Osteoblast (primary cell): ENCODE measurements at places on chromosomes 13 and 19. TPM values are rescaled to one million over a fixed set of nuclear protein-coding genes. Genes with fewer than 3 reads are reported as not detected.

GRCh38 chr13:20721454-20722357 lies 18.2 kb downstream of the IL17D start:
- peak; percentile 94 for DNase-seq
- no peaks in the 10 kb centered on the region for H3K27me3 ChIP-seq
- H3K4me3 ChIP-seq, result peak overlapping the region; percentile 61

GRCh38 chr19:51737924-51738323 lies 13.8 kb downstream of the FPR1 start:
- peak overlapping the region; percentile 85 for H3K27ac ChIP-seq
- H3K27me3 ChIP-seq, result no peaks in the 10 kb centered on the region
- DNase-seq, result no peak
- H3K4me3 ChIP-seq, result no peak overlapping the region
- peaks cover 47% of the 10 kb centered on the region for H3K4me1 ChIP-seq

DNA sequence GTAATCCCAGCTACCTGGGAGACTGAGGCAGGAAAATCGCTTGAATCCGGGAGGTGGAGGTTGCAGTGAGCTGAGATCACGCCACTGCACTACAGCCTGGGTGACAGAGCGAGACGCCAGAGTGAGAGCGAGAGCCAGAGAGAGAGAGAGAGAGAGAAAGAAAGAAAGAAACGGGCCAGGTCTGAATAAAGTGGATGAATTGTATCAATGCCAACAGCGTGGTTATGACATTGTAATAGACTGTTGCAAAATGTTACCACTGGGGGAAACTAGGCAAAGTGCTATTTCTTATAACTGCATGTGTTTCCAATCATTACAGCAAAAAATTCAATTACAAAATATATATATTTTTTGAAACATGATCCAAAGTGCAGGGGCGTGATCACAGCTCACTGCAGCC lies 11.8 kb upstream of the BTBD2 start:
- DNase-seq, result peak; percentile 81
- no peaks in the 10 kb centered on the region for H3K27me3 ChIP-seq
- no peaks in the 10 kb centered on the region for H3K36me3 ChIP-seq
- H3K27ac ChIP-seq, result no peak overlapping the region
- peaks cover 22% of the 10 kb centered on the region for H3K4me1 ChIP-seq

GRCh38 chr19:54875506-54875905 lies 1.5 kb downstream of the FCAR start:
- peak; percentile 2 for DNase-seq
- H3K4me1 ChIP-seq, result no peaks in the 10 kb centered on the region
- H3K27ac ChIP-seq, result no peak overlapping the region
- no peak overlapping the region for H3K4me3 ChIP-seq
- no peaks in the 10 kb centered on the region for H3K27me3 ChIP-seq
- H3K36me3 ChIP-seq, result no peaks in the 10 kb centered on the region

DNA sequence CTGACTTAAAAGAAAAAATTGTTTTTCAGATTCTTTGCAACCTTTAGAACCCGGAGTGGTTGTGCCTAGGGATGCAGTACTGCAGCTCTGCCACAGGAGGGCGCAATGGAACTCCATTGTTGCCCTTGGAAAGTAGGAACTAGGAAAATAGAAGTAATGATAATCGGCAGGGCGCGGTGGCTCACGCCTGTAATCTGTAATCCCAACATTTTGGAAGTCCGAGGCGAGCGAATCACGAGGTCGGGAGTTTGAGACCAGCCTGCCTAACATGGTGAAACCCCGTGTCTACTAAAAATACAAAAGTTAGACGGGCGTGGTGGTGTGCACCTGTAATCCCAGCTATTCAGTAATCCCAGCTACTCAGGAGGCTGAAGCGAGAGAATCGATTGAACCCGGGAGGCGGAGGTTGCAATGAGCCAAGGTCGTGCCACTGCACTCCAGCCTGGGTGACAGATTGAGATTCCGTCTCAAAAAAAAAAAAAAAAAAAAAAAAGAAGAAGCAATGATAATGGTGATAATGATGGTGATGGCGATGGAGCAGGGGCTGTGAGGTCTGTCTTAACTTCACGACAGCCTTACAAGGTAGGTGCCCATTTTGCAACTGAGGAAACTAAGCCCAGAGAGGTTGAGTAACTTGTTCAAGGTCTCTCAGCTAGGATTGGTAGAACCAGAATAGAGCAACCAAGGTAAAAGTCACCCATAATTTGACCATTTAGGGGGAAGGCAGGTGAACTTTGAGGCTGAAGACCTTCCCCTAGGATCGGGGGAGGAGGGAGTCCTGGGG lies 5.5 kb upstream of the ADAMTS10 start:
- H3K4me1 ChIP-seq, result peaks cover 5% of the 10 kb centered on the region
- no peak overlapping the region for H3K4me3 ChIP-seq
- DNase-seq, result peak; percentile 93
- no peaks in the 10 kb centered on the region for H3K36me3 ChIP-seq

DNA sequence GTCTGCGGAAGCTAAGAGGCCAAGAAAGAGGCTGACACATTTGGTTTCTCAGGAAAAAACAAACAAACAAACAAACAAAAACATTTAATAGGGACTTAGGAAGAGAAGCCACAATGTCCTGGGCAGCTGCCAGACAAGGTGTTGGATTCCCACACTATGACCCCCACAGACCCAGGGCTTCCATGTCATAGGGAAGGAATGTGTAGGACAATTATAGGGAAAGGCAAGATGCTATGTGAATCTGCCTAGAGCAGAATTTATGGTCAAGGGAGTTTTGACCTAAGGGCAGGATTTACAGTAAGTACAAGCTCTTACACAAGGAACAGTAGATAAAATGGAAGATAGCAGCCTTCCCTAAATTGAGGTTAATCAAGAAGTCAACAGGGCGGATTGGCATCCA lies 9.1 kb upstream of the CDADC1 start:
- no peaks in the 10 kb centered on the region for H3K36me3 ChIP-seq
- no peak overlapping the region for H3K4me3 ChIP-seq
- H3K27me3 ChIP-seq, result no peaks in the 10 kb centered on the region
- DNase-seq, result no peak
- H3K27ac ChIP-seq, result no peak overlapping the region

GRCh38 chr19:995051-995827 lies 5.0 kb upstream of the GRIN3B start:
- H3K4me1 ChIP-seq, result peaks cover 5% of the 10 kb centered on the region
- no peak for DNase-seq
- H3K27ac ChIP-seq, result no peak overlapping the region
- H3K36me3 ChIP-seq, result peaks cover 5% of the 10 kb centered on the region

- peak overlapping the region; percentile 41 for H3K27ac ChIP-seq
- peaks cover 22% of the 10 kb centered on the region for H3K4me1 ChIP-seq
Observed at GRCh38 chr13:30805603-30806011, 70.3 kb downstream of the ALOX5AP start.

Gene ARRDC5
- 0.29 and 0.36 TPM in 2 replicates for total RNA-seq

Gene ZNF492
- 0.29 and 0.36 TPM in 2 replicates for total RNA-seq

Gene CYP2F1
- not detected in 2 replicates for total RNA-seq

Gene NLRP5
- not detected in 2 replicates for total RNA-seq

Gene HCST
- 0.36 and 1.5 TPM in 2 replicates for total RNA-seq

Gene ZNF419
- total RNA-seq, result 18.3 and 19.9 TPM in 2 replicates

Gene PSG2
- 0.29 TPM in 1 of 2 replicates, not detected in the other for total RNA-seq

Gene ATP4B
- not detected in 2 replicates for total RNA-seq

Gene NUP58
- 41.0 and 46.3 TPM in 2 replicates for total RNA-seq
